ENCODE measurements at places on chromosomes 6 and 20.
A peak's percentile ranks its signal among the peaks of the same experiment; 100 is the strongest.

DNA sequence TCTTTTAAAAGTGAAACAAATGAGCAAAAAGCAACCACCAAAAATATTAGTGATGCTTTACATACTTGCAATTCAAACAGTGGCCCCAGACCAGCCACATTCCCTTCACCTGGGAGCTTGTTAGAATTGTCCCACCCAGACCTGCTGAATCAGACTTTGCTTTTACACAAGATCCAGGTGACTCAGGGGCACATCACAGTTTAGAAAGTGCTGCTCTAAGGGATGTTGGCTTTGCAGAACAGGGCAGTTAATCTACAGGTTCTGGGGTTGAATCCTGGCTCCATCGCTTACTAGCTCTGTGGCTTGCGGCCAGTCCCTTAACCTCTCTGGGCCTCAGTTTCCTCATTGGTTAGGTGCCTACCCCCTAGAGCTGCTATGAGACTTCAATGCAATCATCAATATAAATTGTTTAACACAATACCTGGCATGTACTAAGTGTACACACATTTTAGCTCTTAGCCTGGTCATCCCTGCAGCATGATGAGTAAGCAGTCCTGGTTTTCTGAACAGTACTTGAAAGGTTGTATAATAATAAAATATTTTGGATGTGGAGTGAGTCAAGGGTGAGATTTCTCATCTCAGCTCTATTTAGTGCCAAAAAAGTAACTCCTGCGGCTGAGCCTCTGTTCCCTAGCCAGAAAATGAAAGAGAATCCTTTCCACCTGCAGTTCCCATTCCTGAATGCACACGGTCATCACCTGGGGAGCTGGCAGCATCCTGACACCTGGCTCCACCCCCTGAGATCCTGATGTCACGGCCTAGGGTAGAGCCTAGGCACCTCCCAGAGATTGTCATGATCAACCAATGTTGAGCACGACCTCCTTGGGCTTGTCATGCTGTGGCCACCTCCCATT lies 162.7 kb downstream of the ANKRD60 start:
- no peak for DNase-seq

GRCh38 chr6:7742223-7742785 lies 16.4 kb downstream of the BMP6 start:
- DNase-seq: no peak

- no peak for DNase-seq
Observed at GRCh38 chr6:88858455-88858854, 105.0 kb downstream of the RNGTT start.

- DNase-seq: no peak
Observed at GRCh38 chr6:136843210-136843609, 20.8 kb downstream of the PEX7 start.

- no peak for DNase-seq
Observed at GRCh38 chr6:42315991-42316970, 98.6 kb upstream of the MRPS10 start.

- no peak for DNase-seq
Observed at GRCh38 chr6:151067684-151068596, 171.8 kb upstream of the AKAP12 start.

DNA sequence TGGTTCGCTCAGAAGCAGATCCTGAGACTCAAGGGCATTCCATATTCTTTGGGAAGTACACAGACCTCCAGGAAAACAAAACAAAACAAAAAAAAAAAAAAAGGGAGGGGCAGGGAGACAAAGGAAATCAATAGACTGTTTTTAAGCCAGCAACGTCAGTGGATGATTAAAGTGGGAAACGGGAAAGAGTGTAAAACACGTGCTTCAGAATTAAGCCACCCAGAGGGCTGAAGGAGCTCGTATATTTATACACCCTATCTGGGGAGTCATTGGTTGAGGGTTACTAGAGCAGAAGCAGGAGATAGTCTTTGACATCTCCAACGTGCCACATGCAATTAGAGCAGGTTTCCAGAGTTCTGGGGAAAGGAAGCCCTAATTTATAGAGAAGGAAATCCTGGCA lies 26.2 kb downstream of the PDE7B start:
- DNase-seq: no peak

DNA sequence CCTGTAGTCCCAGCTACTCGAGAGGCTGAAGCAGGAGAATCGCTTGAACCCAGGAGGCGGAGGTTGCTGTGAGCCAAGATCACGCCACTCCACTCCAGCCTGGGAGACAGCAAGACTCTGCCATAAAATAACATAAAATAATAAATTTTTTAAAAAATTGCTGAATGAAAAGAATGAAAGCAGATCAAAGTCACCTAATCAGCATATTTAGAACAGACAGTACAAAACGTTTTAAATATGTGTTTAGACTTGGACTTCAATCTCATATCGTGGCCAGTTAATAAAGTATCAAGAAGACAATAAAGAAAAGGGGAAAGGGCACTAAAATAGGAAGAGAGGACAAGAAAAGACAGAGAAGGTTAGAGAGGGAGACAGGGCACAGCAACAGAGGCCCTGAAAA lies 74.6 kb downstream of the EPM2A start:
- no peak for DNase-seq

- DNase-seq: no peak
Observed at GRCh38 chr6:1759870-1760269, 150.2 kb downstream of the FOXC1 start.

GRCh38 chr6:125170376-125170775 lies 16.8 kb downstream of the TPD52L1 start:
- no peak for DNase-seq

DNA sequence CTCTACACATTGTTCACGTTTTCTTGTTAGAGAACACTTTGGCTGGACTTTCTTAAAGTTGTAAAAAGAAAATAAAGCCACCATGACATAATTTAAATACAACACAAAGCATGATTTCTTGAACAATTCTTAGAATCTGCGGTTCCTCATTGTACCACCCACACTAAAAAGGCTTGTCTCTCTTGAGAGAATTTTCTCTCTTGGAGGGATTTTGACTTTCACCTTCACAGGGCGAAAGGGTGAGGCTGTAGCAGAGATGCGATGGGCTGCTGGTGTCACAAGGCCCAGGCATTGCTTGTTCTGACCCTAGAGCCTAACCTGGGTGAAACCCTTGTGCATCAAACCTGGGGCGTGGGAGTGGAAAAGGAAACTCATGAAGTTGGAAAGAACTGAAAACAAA lies 122.7 kb upstream of the RIPOR2 start:
- no peak for DNase-seq

DNA sequence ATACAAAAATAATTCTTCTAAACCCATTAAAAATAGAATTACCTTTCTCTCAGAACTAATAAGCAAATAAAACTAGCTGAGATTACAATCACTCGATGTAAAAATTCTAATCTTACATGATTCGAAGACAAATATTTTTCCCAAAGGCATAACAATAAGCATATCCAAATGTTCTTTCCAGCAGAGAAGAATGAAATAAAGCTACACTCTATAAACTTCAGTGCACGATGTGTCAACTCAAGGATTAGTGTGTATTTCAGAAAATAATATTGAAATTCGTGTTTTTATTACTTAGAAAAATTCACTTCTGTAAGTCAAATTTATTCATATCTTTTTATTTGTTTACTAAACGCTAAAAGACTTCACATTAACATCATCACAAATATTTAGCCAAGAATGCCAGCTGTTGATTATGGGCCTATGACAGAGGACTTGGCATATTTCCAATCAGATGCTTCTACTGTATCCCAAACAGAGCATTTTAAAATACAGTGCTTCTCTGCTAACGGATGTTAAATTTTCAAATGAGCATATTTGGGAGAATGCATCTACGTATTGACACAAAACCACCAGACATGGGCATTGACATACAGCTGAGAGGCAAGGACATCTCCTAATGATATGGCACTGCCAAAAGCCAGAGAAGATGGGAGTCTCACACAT lies 54.7 kb upstream of the PDE7B start:
- DNase-seq: no peak

GRCh38 chr6:45959534-45960145 lies 56.0 kb downstream of the CLIC5 start:
- no peak for DNase-seq

DNA sequence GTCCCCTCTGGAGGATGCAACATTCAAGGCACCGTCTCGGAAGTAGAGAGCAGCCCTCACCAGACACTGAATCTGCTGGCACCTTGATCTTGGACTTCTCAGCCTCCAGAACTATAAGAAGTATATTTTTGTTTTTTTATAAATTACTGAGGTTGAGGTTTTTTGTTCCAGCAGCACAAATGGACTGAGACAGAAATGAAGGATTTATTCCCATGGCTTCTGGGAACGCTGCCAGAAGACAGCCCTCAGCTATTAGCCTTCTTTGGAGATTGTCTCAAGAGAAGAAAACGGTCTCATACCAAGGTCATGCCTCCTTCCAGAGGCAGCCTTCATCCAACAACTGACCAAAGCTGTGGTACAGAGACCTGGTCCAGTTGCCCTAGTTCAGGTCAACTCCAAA lies 85.4 kb downstream of the CHMP4B start:
- no peak for DNase-seq

DNA sequence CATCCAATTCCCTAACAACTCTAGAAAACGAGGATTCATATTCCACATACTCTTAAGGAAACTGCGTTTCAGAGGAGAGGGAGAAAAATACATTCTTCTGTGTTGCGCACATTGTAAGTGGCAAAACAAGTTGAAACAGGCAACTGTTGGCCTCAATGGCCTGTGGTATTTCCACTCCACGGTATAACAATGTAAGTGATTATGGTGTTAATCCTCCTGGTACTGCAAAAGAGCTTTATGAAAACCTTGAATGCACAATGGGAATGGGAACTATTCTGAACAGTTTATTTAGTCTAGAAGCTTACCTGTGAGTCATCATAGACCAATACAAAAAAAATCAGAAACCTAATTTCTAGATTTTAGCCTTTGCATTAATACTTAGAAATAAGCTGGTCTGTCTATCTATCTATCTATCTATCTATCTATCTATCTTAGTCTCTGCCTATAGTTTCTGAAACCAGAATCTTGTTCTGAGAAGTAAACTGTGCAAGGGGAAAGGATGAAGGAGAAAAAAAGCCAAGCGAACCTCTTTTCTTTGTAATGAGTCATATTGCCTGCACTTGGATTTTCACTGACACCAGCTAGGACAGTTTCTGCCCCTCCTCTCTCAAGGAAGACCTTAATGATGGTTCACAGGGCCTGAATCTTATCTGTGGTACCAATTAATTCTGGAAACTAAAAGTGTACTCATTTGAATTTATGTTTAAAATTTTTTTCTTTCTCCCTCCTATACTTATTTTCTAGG lies 101.5 kb downstream of the RNF144B start:
- DNase-seq: no peak

- DNase-seq: no peak
Observed at GRCh38 chr6:82257088-82257774, 9.7 kb upstream of the IBTK start.

DNA sequence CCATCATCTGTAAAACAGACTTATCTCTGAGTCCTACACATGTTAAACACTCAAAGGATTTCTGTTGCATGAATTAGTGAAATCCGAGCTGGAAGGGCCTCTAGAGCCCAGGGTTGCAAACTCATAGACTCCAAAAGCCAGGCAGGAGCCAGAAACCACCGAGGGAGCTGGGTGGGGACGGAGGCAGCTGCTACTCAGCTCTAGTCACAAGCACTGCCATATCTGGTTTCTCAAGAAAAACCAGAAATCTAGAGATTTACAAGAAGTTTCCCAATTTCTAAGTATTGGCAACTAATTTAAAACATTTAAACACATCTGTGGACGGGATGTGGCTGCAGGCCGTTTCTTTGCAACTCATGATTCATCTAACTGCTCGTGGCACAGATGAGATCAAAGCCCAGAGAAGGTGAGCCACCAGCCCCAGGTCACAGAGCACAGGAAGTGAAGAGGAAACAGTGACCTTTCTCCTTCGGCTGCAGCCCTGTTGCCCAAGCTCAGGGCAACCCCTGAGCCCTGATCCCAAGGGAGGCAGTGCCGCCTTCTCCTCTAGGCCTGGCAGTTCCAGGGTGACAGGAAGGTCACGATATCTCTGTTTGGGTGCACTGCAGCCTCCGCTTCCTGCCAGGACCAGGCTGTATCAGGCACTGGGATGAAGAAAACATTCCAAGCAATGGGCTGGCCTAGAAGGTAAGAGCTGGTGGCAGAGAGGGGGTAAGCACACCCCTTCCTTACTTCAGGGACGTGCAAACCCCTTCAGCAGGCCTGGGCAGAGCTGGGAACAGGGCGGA lies 26.4 kb upstream of the PTGIS start:
- DNase-seq: peak; percentile 79

- DNase-seq: no peak
Observed at GRCh38 chr6:120873125-120873865, 461.0 kb downstream of the TBC1D32 start.

GRCh38 chr20:53692465-53693067 lies 98.9 kb upstream of the ZNF217 start:
- no peak for DNase-seq

DNA sequence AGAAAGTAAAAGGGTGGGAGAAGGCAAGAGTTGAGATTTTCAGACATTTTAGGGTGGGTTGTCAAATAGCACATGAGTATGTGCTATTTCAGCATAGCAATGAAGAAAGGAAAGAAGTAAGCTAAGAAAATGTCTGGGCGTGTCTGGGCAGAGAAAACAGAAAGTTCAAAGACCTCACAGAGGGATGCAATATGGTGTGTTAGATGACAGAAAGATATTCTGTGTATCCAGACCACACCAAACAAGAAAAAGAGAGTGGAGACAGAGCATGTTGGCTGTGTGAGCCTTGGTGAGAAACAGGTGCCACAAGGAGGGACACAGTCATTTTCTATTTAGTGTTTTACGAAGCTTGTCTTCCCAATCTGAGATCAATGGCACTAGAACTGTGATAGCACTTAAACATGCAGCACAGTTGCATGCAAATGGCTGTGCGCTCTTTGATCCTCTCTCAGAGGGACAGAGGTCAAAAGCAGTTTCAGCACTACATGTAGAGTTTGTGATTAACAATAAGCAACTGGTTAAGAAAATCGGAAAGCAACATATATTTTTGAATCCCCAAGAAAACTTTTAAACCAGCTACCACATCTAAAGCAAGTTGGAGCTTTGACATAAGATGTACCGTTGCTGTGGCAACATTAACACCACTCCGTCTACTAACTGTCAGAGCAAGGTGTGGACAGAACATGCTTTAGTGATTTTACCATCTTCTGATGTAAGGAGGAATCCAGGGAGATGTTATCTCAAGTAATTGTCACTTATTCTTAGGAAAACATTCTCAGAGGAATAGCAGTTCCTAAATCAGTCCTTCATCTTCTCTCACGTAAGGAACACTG lies 515.5 kb upstream of the NOX3 start:
- DNase-seq: no peak
